ENCODE measurements at places on chromosomes 5 and 9. TPM values are rescaled to one million over a fixed set of nuclear protein-coding genes. Genes with fewer than 3 reads are reported as not detected.

GRCh38 chr9:125683486-125683885, 23.5 kb downstream of the MAPKAP1 start:
- no peak for DNase-seq

HSPA4 gene
- 95.5 TPM for total RNA-seq

DNA sequence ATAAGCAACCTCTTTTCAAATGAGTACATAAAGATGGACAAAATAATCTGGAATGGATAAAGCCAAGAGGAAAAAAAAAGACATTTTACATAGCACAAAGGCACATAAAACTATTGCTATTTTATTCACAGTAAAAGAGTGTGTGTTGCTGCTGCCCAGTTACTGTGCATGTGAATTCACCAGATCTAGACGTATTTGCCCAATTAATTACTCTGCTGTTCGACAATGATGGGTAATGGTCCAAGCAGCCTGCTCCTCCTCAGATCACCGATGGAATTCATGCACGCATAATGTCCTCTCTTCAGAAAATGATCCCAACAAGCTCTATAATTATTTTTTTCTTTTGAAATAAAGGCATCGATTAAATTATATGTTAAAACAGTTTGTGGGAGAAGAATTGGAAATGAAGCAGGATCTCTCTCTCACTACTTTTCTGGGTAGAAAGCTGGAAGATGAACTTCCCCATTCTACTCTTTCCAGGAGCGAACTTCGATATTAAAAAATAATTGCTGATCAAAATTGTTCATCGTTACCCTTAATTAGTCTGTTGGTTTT, 357.4 kb upstream of the CCNH start:
- no peak for DNase-seq

SH2D3C gene
- 21.8 TPM for total RNA-seq

FRMPD1 gene
- 6.7 TPM for total RNA-seq

DNA sequence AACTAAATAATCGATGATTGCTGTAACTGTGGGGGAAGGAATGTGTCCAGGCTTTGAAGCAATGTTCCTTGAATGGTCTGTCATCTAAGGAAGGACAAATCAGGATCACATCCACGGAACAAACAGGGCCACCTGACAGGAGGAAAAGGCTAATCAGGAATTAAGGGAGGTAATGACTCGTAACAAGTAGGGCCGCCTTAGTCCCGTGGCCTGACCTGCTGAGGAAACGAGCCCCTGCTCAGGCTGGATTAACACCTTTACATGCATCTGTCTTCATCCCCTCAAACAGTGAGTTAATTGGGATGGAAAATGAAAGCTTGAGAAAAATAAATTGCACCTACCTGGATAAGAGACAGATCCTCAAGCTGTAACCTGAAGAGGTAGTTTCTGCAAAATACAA, 227.8 kb downstream of the SEMA5A start:
- no peak for DNase-seq

DNA sequence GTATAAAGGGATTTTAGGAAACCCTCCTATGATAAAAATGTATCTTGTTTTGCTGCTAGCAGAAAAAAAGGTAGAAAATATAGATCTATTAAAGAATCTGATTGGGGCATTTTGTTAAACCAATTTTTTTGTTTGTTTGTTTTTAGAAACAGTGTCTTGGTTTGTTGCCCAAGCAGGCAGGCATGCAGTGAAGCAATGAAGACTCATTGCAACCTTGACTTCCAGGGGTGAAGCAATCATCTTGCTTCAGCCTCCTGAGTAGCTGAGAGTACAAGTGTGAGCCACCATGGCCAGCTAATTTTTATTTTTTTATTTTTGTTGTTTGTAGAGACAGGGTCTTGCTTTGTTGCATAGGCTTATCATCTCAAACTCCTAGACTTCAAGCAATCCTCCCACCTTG, 755.8 kb upstream of the EDIL3 start:
- DNase-seq, result no peak

- no peak for DNase-seq
Observed at GRCh38 chr5:6503342-6503741, 54.7 kb downstream of the UBE2QL1 start.

GRCh38 chr9:110338143-110338542, 480 bp upstream of the TXNDC8 start:
- no peak for DNase-seq

OR13J1 gene
- total RNA-seq, result not detected

DNM1 gene
- total RNA-seq, result 936 TPM

DNA sequence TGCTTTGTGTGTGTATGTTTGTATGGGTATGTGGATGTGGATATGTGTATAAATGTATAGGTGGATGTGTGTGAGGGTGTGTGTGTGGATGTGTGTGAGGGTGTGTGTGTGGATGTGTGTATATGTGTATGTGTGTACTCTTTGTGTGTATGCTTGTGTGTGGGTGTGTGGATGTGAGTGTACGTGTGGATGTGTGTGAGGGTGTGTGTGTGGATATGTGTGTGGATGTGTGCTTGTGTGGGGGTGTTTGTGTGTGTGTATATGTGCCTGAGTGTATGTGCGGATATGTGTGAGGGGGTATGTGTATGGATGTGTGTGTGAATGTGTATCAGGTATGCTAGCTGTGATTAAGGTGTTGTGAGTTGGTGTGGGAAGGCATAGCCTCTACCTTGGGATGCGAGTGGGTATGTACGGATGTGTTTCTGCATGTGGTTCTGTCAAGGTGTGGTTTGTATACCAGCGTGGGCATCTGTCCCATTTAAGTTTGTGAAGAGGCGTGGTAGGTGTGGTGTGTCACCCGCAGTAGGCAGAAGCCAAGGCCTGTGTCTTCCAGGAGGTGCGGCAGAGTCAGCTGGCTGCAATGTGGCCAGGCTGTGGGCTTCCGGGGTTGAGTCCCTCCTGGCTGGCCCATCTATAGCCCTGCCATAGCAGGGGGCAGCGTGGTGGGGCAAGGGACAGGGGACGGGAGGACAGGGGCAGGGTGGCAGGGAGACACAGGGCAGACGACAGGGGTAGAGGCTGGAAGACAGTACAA, 155.8 kb downstream of the DAB2IP start:
- DNase-seq, result no peak

GRCh38 chr5:62937661-62938558, 359.3 kb downstream of the LRRC70 start:
- no peak for DNase-seq

GRCh38 chr5:124976086-124976485, 229.6 kb upstream of the ZNF608 start:
- DNase-seq, result no peak

IFNA21 gene
- total RNA-seq, result not detected

- DNase-seq, result no peak
Observed at GRCh38 chr5:5979761-5980537, 398.4 kb downstream of the MED10 start.

GRCh38 chr5:174777111-174777510, 52.7 kb downstream of the MSX2 start:
- no peak for DNase-seq

GRCh38 chr5:177169271-177169670, 35.7 kb downstream of the NSD1 start:
- no peak for DNase-seq

GRCh38 chr5:128276537-128277216, 193.1 kb downstream of the SLC12A2 start:
- no peak for DNase-seq

DNA sequence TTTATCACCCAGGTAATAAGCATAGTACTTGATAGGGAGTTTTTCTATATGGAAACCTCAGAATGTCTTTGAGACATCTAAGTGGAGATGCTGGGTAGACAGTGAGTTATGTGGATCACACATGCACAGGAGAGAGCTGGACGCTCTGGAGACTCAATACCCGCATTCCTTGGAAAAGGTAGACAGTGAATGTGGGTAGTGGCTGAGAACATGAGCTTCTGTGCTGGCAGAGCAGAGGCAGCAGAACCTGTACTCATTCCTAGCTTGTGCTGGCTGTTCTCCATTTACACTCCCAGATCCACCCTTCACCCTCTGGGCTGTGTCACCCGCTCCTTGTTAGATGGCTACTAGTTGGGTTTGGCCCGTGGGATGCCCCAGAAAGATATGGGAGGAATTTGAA, 269.8 kb downstream of the ASTN2 start:
- DNase-seq, result no peak

DNA sequence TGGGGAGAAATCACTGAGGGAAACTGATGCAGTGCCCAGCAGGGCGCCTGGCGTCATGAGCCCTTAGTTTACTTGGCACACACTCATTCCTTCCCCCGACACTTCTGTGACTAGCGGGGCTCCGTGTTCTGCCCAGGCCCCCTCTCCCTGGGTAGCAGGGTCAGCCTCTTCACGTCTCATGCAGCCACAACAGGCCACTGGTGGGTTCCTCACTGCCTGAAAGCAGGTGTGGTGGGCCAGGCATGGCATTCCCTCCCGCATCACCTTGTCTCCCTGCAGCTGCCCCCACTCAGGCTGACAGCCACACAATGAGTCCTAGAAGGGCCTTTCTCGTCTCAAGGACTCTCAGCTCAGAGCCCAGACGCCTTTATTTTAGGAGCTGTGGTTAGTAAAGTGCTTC, 51.1 kb upstream of the CPLX2 start:
- no peak for DNase-seq

SEMA6A gene
- 66.6 TPM for total RNA-seq

IRX4 gene
- total RNA-seq, result not detected

LECT2 gene
- not detected for total RNA-seq

FAF2 gene
- total RNA-seq, result 38.0 TPM

DNA sequence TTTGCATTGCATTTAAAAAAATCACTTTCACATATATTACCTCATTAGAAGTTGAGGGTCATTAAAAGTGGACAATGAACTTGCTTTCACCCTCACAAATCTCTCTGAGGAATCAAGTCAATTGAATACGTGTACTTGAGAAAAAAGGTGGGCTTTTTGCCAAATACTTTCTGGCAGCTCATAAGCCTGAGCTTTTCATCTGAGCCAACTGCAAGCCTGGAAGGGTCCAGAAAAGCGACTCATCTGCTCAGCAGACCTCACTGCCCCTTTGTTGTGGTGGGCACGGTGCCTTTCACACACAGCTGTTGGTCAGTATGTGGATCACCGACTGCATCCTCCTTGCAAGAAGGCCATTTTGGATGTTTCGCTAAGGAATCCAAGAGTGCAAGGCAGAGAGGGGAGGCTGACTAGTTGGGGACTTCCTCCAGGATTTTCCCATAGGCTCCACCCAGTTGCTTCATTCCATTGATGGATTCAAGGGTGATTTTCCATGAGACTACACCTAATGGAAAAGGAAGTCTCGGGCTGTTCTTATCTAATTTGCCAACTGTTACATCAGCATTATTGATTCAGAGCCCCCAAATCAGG, 564.7 kb downstream of the PDE4D start:
- no peak for DNase-seq

DNA sequence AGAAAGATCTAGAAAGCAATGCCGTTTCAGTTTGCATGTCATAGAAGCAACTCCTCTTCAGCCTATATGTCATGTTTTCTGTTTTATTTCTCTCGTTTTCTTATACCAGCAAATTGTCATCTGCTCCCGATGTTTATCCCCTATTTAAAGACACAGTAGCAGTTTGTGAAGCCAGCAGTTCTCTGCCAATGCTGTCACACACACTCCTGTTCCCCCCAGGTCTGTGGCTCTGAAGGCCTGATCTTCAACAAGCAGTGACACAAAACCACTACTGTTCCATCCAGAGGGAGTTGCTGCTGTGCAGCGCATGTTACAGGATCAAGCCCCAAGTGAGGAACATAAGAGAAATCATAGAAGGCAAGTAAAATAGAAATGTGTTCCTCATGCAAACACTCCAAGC, 364.1 kb upstream of the SLC30A5 start:
- DNase-seq, result no peak

- DNase-seq, result no peak
Observed at GRCh38 chr9:96343515-96344360, 39.8 kb downstream of the SLC35D2 start.

DNA sequence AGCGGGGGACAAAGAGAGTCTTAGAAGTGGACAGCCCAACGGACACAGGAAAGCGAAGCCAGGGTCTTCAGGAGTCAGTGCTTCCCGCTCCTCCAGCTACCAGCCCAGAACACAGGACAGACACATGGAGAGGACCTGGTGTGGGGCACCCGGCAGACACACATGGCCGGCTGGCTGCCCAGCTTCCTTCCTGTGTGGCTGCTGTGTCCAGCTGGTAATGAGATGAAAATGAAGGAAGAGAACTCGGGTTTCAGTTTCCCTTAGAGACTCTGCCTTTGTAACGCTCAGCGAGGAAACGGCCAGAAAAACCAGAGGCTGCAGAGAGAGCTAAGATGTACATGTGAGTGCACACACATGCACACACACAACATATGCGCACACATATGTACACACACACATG, 87.5 kb downstream of the SECISBP2 start:
- DNase-seq, result no peak

PCDHB3 gene
- total RNA-seq, result 3.6 TPM

DNA sequence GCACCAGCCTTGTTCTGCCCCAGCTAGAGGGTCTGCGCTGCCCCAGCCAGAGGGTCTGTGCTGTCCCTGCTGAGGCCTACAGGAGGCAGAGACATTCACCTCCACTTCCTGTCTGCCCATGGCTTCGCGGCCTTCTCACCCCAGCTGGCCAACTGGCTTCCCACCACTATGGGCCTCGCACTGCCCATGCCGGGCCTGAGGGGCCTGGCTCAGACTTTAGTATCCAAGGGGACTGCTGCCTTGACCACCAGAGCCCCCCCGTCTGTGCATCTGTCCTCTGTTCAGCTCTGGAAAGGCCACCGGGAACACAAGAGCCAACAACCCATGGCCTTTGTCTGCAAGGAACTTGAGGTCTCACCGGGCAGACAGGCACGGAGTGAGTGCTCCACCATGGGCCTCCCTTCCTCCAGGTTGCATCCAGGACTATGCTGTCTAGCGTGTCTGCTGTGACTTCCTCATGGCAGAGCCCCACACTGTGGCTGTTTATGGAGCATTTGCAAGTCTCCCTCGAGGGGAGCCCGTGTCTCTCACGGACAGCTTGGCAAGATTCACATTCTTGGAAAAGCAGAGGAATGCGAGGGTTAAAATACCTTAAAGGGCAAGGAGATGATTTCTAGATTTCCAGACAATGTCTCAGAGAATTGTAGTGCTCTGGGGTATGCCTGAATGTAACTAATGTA, 1.7 kb downstream of the DCANP1 start:
- DNase-seq, result no peak

DNA sequence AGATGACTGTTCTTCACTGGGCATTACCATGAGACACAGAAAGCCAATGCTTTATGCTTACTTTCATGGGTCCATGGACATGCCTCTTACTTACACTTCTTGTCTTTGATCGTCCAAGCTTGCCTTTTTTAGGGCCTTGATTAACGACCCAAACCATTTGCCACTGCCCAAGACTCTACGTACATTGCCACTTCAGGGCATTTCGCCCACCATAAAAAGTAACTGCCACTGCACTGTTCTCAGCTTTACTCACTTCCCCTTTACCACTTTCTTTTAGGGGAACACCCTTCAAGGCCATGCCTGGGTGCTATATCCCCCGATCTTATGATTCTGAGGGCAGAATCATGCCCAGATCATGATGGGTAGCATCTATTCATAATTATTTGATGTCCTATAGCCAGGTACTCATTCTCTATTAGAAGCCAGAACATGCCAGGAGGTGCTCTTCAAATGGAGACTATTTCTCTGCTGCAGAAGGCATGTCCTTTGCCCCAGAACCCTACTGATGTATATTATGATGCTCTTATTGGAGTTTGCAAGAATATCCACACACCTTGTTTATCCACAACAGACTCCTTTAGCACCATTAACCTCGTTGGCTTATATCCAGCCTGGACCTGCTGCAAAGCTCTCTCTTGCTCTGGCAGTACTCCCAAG, 64.1 kb upstream of the RAD23B start:
- DNase-seq, result no peak
